Cardiac muscle cell (in vitro differentiated cells and primary cell): ENCODE measurements at places on chromosomes 1 and 21.

DNA sequence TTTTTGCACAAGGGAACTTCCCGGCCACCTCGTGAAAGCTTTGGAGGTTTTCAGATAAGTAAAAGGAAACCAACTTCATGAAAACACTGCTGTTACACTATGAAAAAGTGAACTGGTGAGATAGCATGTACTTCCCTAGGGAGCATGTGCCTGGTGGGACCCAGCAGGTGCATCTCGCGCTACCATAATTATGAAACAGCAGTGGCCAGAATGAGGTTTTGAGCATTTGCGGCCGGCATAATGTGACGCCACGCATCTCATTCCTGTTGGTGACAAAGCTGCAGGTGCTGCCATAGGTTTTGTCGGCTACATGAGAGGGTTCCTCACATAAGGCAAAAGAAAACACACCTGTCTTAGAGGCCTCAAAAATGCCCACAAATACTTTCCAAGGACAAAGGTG lies 1.7 kb downstream of the KRTAP10-3 start:
- no peak for DNase-seq

GRCh38 chr1:221188458-221188857 lies 309.2 kb downstream of the HLX start:
- no peak for DNase-seq

DNA sequence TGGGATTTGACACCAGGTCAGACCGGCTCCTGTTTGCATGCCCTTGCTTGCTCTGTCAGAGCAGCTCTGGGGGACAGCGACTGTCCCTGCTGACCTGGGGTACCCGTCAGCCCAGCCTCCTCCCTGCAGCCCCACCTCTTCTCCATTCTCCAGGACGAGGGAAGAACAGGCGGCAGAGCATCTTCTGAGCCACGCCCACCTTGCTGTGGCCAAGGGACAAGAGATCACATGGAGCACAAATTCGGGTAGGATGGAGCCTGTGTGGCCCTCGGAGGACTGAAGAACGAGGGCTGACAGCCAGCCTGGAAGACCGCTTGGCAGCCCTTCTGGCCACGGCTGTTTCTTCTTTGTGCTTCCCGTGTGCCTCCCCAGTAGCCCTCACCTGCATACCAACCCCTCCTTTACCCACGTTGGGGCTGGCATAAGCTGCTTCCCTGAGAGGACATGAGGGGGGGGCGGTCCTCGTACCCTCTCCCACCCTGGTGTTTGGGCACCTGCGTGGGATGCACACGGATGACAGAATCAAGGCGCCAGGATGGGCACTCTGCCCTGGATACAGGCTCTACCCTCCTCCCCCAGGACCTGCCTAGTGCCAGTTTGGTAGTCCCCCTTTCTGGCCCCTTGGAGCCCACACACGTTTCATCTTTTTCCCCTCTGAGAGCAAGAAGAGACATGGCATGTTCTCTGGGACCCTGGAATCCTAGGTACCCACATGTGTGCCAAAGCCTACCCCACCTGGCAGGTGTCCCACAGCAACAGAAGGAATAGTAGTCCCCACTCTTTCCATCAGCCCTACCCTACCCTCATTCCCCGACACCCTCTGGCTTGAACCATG lies 26.9 kb downstream of the CDK18 start:
- no peak for DNase-seq

- peak; percentile 9 for DNase-seq
These were observed 1.5 kb downstream of the SNX27 start for GRCh38 chr1:151613282-151613780.

GRCh38 chr21:34639882-34640788 lies 25.2 kb upstream of the RCAN1 start:
- DNase-seq, result no peak

DNA sequence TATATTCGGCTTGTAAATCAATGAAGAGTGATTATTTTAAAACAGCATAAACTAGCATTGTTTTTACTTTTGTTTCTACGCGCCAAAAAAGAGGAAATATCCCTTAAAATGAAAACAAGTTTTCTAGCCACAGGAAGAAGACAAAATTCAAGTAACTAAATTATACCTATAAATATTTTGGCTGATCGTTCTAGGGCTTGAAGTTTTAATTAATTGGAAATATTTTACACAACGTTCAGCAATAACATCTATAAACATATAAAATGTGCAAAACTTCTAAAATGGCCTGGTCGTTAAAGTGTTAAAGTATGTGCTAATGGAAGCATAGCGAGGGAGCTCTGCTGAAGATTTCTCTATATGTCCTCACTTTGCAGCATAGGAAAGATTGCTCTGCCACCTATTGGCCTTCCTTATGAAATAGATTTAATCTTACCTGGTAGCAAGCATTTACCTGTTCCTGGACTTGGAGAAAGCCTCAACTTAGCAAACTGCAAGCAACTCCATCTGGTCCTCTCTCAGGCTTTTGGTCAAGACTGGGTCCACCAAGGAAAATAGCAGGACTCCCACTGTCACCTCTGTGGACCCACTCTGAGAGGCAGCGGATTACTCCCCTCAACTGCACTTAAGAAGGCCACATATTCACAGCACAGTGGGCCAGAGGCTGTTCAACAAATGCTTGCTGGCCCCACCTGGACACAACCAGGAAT lies 351.3 kb upstream of the RUNX1 start:
- DNase-seq, result peak; percentile 81
